ENCODE measurements at places on chromosomes 16 and 17. TPM values are rescaled to one million over a fixed set of nuclear protein-coding genes. Genes with fewer than 3 reads are reported as not detected.

TAF1C gene
- polyA plus RNA-seq = 2.8 TPM

CES5A gene
- polyA plus RNA-seq = not detected

HEATR9 gene
- not detected for polyA plus RNA-seq

TSC2 gene
- 31.7 TPM for polyA plus RNA-seq

TBC1D3H gene
- 0.18 TPM for polyA plus RNA-seq

DHRS7C gene
- not detected for polyA plus RNA-seq

IGF2BP1 gene
- polyA plus RNA-seq = not detected

SLC13A5 gene
- polyA plus RNA-seq = 1.5 TPM

BAHCC1 gene
- 1.4 TPM for polyA plus RNA-seq

HOXB4 gene
- not detected for polyA plus RNA-seq

CDRT15L2 gene
- polyA plus RNA-seq = 0.77 TPM
